GM23248 (cell line): ENCODE measurements at places on chromosomes 11 and 22. TPM values are rescaled to one million over a fixed set of nuclear protein-coding genes. Genes with fewer than 3 reads are reported as not detected.

DNA sequence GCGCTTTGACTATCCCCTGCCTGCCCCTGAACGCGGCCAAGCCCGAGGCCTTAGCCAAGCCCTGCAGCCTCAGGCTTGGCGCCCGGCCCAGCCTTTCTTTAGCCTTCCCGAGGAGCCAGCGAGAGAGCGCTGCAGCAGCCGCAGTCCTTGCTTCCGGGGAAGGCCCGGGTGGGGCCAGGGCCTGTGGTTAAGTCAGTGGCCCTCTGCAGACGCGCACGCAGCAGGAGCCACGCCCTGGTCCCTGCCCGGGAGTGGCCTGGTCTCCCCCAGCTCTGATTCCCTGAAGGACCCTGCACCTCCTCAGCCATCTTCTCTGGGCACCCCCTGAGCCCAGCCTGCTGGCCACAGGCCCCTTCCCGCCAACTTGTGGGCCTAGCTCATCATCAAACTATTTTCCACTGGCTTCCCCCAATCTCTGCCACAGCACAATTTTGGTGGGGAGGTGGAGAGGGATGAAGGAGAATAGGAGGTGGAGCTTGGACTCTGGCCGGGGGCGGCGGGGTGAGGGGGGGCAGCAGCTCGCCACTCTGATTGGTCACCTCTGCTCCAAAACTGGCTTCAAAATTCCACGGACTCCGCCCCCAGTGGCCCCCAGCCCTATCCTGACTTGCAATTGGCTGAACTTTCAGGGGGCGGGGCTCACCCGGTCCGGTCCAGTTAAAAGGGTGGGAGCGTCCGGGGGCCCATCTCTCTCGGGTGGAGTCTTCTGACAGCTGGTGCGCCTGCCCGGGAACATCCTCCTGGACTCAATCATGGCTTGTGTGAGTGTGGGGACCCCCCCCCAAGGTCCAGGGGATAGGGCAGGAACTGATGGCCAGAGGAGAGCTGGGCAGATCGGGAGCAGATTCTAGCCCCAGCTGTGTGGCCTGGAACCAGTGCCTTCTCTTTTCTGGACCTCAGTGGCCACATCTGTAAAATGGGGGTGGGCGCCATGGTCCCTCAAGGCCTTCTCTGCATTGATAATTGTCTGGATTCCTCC is at the start of gene LGALS1:
Gene LGALS1 (plus strand): TSS at position 686 of the 979 bp plus-strand sequence. CDS start 67 bp downstream, at position 753.
- peaks cover 14% of the 10 kb centered on the region for H3K4me1 ChIP-seq
- DNase-seq = peak; percentile 99
- no peaks in the 10 kb centered on the region for H3K27me3 ChIP-seq
- H3K36me3 ChIP-seq = peaks cover 19% of the 10 kb centered on the region

DNA sequence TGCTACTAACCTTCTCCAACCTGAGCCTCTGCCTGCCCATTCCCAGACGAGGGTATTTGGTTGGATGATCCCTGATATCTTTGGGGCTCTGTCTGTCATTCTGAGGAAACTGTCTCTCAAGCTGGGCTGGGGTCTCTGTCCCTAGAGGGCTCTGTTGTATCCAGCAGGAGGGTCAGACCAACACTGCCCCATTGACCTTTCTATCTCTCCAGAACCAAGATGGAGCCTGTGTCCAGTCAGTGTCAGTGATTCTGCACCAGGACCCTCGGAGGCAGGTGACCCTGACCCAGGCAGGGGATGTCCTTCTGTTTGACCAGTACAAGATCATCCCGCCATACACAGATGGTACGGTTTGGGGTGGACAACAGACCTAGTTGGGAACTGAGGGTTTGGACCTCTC is 21.9 kb downstream of the OTOG start:
- H3K27me3 ChIP-seq = peaks cover 6% of the 10 kb centered on the region
- DNase-seq = no peak
- no peaks in the 10 kb centered on the region for H3K4me1 ChIP-seq
- H3K27ac ChIP-seq = no peak overlapping the region

DNA sequence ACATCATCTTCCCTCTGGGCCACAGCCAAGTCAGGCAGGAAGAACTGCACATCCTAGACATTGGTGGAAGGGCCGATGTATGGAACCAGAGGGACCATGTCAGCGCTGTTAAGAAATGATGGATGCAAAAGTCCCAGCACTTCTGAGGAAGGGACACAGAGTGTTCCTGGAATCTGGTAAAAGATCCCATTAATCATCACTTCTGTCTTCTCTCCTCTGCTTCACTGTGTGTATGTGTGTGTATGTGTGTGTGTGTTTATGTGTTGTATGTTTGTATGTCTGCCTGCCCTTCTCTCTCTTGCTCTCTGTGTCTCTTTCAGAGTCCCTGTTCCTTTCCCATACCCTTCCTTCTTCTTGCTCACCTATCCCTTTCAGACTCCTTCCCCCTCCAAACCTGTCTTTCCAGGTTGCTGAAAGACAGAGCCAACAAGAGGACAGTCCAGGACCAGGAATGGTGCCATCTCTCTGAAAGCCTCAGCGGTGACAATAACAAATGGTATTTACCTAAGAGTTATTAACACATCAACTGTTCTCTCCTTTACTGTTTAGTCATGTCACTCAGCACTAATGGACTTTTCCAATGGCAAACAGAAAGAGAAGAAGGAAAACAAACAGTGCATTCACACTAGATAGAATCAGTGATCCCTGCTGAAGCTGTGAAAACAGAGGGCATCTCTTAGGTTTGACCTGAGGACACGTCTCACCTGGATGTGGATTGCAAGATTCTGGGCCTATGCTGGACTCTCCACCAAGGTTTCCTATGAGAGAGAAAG is 47.1 kb downstream of the EHF start:
- H3K4me3 ChIP-seq = no peak overlapping the region
- no peaks in the 10 kb centered on the region for H3K4me1 ChIP-seq
- no peaks in the 10 kb centered on the region for H3K36me3 ChIP-seq
- no peak for DNase-seq

DNA sequence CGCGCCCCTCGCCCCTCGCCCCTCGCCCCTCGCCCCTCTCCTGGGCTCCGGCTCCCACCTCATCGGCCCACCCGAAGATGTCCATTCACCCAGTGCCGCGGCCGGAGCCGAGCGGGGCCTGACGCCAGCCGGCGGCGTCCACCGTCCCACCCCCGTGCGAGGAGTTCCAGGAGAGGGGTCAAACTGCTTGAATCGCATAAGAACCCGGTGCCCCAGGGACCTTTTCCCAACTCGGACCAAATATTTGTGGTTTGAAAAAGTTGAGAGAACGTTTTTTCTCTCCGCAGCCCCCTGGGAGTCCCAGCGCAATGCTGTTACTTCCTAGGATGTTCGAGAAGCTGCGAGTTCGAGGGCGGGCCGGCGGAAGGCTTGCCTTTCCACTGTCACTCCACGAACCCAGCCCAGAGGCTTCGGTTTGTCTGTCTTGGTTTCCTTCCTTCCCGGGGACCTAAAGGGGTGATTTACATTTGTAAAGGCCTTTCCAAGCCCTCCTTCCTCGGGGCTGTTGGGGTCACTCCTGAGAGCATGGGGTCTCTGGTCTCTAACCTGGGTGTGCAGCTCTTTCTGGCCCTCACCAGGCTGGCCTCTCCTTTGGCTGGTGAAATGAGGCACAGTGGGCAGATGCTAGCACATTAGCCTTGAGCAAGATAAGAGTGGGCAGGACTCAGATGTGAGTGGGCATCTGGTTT is 38.0 kb downstream of the ETS1 start:
- peaks cover 7% of the 10 kb centered on the region for H3K4me1 ChIP-seq
- no peaks in the 10 kb centered on the region for H3K27me3 ChIP-seq
- peak overlapping the region; percentile 80 for H3K4me3 ChIP-seq
- no peak for DNase-seq

GRCh38 chr22:24027389-24027975 is 16.4 kb downstream of the CABIN1 start:
- H3K27ac ChIP-seq = no peak overlapping the region
- H3K4me3 ChIP-seq = no peak overlapping the region
- no peaks in the 10 kb centered on the region for H3K36me3 ChIP-seq

DNA sequence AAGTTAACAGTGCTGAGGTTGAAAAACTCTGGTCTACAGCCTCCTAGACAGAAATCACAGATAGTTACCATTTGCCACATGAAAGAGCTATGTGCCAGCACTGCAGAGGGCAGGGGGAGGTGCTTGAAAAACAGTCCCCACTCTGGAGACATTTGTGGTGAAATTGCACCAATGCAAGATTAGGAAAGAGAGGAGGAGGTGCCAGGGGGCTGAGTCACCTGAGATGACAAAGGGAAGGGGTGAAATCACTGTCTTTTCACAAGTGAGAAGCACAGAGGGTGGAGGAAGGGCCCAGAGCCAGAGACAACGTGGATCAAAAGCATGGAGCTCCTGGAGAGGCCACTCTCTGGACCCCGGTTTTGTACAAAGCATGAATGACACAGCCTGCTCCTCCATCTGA is 196.3 kb downstream of the BUD13 start:
- H3K27ac ChIP-seq = no peak overlapping the region
- H3K4me3 ChIP-seq = no peak overlapping the region
- peaks cover 30% of the 10 kb centered on the region for H3K27me3 ChIP-seq
- H3K4me1 ChIP-seq = 0 out of 2 replicates have a peak, but pooled peaks cover 5% of the 10 kb centered on the region

GRCh38 chr11:68503251-68503687 is 42.7 kb downstream of the PPP6R3 start:
- no peaks in the 10 kb centered on the region for H3K36me3 ChIP-seq
- H3K27me3 ChIP-seq = no peaks in the 10 kb centered on the region
- H3K27ac ChIP-seq = no peak overlapping the region
- DNase-seq = no peak
- no peak overlapping the region for H3K4me3 ChIP-seq

- H3K4me3 ChIP-seq = peak overlapping the region; percentile 76; the same call in 1 of the 2 replicates
- peak overlapping the region; percentile 47 for H3K27ac ChIP-seq
- H3K27me3 ChIP-seq = no peaks in the 10 kb centered on the region
These were observed 36.9 kb upstream of the POLA2 start for GRCh38 chr11:65224930-65225278.

- H3K4me3 ChIP-seq = no peak overlapping the region
- DNase-seq = no peak
- no peaks in the 10 kb centered on the region for H3K36me3 ChIP-seq
- no peaks in the 10 kb centered on the region for H3K27me3 ChIP-seq
- H3K4me1 ChIP-seq = no peaks in the 10 kb centered on the region
- H3K27ac ChIP-seq = no peak overlapping the region
These were observed 11.0 kb upstream of the GRAMD4 start for GRCh38 chr22:46609175-46609690.

DNA sequence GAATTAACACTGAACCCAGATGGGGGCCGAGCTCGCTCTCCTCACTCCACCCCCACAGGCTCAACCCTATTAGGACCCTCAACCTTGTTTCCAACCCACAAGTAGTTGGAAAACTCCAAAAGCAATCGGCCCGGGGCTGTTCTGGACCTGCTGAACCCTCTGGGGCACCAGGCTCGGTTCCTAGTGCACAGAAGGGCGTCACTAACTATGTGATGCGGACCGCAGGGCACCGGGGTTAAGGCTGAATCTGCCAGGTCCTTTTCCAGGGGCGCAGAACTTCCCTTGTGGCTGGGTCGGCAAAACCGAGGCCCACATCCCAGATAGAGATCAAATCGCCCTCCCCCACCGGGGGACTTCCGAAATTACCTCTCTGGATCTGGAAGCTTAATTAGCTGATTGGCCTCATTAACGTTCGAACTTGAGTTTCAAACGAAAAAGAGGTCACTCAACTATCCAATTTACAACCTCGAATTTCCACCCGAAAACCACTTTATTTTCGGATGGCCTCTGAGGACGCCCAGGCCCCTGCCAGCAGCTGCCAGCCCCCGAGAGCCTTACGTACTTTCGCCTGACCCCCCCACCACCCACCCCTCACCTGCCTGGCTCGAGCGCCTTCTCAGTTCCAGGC is 1.7 kb downstream of the SHANK2 start:
- H3K27ac ChIP-seq = no peak overlapping the region
- peaks cover 41% of the 10 kb centered on the region for H3K27me3 ChIP-seq
- no peaks in the 10 kb centered on the region; the same call in 1 of the 2 replicates for H3K4me1 ChIP-seq
- no peaks in the 10 kb centered on the region for H3K36me3 ChIP-seq
- DNase-seq = no peak

DNA sequence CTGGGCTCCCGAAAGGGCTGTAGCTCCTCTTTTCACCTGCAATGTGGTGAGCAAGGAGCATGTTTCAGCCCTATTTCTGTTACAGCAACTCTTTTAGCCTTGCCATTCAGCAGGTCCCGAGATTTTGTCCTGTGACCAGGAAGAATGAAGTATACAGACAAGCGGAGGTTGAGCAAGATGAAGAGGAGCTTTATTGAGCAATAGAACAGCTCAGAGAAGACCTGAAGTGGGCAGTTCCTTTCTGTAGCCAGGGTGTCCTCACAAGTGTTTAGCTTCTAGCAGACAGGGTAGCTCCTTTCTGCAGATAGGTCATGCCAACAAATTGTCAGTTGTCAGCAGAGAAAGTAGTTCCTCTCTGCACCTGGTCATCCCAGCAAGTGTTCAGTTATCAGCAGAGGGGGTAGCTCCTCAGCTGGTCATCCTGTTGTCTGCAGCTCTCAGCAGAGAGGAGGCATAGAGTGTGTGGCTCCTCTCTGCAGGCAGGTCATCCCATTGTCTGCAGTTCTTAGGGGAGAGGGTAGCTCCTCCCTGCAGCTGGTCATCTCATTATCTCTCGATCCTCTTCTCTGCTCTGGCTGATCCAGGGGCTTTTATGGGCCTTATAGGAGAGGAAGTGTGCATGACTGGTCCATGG is 5.4 kb upstream of the OR56A4 start:
- DNase-seq = no peak
- H3K27ac ChIP-seq = no peak overlapping the region
- no peaks in the 10 kb centered on the region for H3K4me1 ChIP-seq
- no peak overlapping the region for H3K4me3 ChIP-seq
- H3K36me3 ChIP-seq = no peaks in the 10 kb centered on the region

GRCh38 chr22:31221084-31221483 is 9.0 kb downstream of the LIMK2 start:
- no peak overlapping the region for H3K4me3 ChIP-seq
- no peaks in the 10 kb centered on the region for H3K4me1 ChIP-seq
- no peak overlapping the region for H3K27ac ChIP-seq
- no peak for DNase-seq
- H3K27me3 ChIP-seq = no peaks in the 10 kb centered on the region

- H3K27me3 ChIP-seq = no peaks in the 10 kb centered on the region
- no peak overlapping the region for H3K4me3 ChIP-seq
- DNase-seq = no peak
These were observed 51.7 kb downstream of the TTC17 start for GRCh38 chr11:43410394-43410793.

- no peak overlapping the region for H3K4me3 ChIP-seq
- H3K27ac ChIP-seq = no peak overlapping the region
- peaks cover 15% of the 10 kb centered on the region for H3K4me1 ChIP-seq
- DNase-seq = no peak
- H3K36me3 ChIP-seq = no peaks in the 10 kb centered on the region
These were observed 132.1 kb upstream of the BMAL1 start for GRCh38 chr11:13145461-13145860.

DNA sequence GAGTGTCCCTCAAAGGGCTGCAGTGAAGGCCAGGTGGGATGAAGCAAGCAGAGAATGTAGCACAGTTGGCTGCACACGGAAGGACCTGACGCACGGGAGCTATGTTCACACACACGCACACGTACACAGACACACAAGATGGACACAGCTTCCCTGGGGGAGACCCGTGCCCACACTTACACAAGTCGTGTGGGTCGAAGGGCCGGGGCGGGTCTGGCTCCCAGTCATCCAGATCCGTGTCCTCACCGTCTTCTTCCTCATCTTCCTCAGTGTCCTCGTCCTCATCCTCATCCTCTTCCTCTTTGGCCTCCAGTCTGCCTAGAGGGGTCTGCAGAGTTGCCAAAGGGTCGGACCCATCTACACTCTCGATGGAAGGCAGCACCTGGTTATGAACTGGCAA is 51.6 kb upstream of the NFRKB start:
- no peak for DNase-seq
- no peaks in the 10 kb centered on the region for H3K27me3 ChIP-seq
- no peak overlapping the region for H3K27ac ChIP-seq
- H3K36me3 ChIP-seq = no peaks in the 10 kb centered on the region
- no peak overlapping the region for H3K4me3 ChIP-seq

The PGA5 gene
- total RNA-seq = not detected in 2 replicates

The COA4 gene
- 67.7 and 79.0 TPM in 2 replicates for total RNA-seq

The SCN4B gene
- not detected in 2 replicates for total RNA-seq

The ISX gene
- not detected in 2 replicates for total RNA-seq

The KIF18A gene
- total RNA-seq = 7.8 and 12.5 TPM in 2 replicates

The BRSK2 gene
- total RNA-seq = 0.11 and 0.13 TPM in 2 replicates

The OR51B4 gene
- total RNA-seq = not detected in 2 replicates
